A172 (cell line): ENCODE measurements at places on chromosomes 13 and 19.
A peak's percentile ranks its signal among the peaks of the same experiment; 100 is the strongest.

GRCh38 chr13:113653264-113654174 is 4.5 kb downstream of the ATP4B start:
- peak; percentile 16 for DNase-seq

DNA sequence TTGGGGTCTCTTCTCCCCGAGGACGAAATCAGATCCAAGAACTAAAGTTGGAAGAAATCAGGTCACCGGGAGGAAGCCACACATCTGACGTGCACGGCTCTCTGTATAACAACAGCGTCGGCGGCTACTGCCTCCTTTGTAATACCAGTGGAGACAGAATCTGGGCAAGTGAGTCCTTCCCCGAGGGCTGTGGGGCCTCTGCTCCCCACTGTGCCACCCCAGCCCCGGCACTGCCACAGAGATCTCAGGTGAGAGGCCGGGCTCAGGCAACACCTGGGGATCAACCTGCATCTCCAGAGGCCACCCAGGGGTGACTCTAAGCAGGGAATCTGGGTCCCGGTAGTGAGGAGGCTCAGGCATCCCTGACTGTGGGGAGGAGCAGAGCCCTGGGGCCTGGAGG is 33.7 kb upstream of the C13orf46 start:
- DNase-seq: no peak

GRCh38 chr13:65470781-65471180 is 1759.4 kb downstream of the PCDH9 start:
- no peak for DNase-seq

DNA sequence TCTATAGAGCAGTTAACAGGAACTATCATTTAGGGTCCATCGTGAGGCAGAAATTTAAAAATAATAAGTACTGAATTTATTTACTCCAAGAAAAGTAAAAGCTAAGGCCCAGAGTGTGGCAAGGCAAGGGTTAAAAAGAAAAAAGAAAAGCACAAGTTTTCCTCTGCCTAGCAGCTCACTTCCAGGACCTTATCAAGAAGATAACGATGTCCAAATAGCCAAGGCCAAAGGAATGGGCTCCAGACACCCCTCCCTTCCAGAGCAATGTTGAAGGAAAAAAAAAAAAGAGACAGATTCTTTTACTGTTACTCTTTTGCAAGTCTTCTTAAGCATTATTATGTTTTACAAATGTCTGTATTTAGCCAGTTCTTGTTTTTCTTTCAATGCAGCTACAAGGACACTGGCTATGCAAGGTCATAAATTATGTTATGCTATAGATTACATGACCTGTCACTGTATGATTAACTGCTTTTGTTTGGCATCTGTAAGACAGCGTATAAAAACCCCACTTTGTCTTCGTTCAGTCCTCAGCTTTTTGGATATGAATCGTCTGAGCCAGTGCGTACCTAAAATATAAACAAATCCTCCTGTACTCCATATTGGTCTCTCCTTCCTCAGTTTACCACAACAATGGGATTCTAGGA is 2.9 kb upstream of the ZNF700 start:
- DNase-seq: no peak

- DNase-seq: no peak
These were observed 24.1 kb upstream of the NPAS1 start for GRCh38 chr19:46995492-46995891.

DNA sequence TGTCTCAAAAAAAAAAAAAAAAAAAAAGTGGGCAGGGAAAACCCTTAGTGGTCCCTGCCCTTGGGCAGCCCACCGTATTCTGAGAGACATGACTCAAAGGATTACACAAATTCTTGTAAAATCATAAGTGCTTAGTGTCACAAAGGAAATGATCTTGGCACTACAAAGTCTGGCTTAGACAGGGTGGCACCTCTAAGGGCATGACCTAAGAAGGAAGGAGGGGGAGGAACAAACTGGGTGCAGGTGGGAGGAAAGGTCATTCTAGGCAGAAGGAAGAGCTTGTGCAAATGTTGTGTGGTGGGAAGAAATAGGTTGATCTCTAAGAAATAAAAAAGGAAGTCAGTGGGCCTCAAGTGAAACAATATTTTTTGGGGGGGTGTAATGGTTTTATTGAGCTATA is 10.4 kb downstream of the PNPLA6 start:
- no peak for DNase-seq

DNA sequence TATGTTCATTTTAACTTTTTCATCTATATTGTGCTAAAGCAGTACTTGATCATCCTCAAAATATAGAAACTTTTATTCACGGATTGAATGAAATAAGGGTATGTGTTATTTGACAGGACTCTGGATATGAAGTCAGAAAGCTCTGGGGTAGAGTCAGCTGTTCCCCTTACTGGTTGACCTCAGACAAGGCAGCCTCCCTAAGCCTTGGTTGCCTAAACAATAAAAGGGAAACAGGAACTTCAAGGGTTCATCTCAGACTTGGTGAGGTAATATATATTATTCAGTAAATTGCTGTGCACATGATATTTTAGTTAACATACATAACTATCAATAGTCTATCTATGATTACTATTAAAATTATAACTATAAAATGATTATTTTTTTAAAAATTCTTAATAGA is 13.6 kb downstream of the POLR1D start:
- no peak for DNase-seq

- no peak for DNase-seq
These were observed 1.9 kb downstream of the KCTD12 start for GRCh38 chr13:76884186-76884906.

GRCh38 chr19:45324349-45324907 is 1.8 kb upstream of the CKM start:
- DNase-seq: no peak

DNA sequence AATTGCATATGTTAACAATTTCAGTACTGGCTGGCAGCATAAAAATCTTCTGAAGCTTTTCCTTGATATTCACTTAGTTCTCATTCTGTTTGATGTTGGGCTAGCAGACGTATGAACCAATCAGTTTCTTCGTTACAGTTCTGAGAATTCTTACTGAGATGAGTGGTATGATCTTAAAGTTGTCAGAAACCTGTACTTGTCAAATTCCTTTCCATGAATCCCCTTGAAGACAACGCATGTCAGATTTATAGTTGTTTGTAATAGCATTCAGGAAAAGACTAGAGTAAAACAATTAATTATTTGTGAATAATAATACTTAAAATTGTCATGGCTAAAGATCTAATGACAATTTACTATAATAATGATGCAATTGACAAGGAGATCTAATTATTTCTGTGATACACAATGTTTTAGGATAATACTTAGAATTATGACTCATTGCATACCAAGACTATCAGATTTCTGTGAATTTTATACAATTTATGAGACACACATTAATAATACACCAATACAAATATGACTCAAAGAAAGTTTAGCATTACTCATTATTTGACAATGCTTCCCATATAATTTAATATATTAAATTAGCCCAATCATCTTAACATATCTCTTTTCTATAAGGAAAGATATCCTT is 447.2 kb downstream of the RFC3 start:
- DNase-seq: no peak

GRCh38 chr19:44447916-44448674 is at the start of gene ZNF229:
Gene ZNF229 (minus strand): TSS chr19:44448472. CDS start chr19:44442847, 5,625 bp downstream.
- no peak for DNase-seq

GRCh38 chr19:15198951-15199660 is 1.7 kb downstream of the NOTCH3 start:
- DNase-seq: no peak
